ENCODE measurements at places on chromosomes 16 and 17.

DNA sequence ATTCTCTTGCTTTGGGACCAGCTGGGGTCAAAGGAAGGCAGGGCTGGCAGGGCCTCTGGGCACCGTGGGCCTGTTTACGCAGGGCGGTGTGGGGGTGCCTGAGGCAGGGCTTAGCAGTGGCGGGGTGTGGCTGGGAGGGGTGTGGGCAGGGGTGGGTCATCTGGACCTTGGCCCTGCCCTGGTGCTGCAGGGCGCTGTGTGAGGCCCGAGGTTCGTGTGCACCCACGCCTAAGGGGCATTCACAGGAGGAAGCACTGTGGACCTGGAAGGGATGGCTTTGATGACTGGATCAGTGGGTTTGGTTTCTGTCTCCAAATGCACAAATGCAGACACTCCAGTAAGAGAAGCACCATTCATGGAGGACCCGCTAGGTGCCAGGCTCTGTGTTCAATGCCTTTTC lies 37.3 kb downstream of the BCO1 start:
- no peak for DNase-seq

GRCh38 chr17:27985306-27985705 lies 57.2 kb upstream of the NLK start:
- no peak for DNase-seq

GRCh38 chr16:1527836-1528811 lies 5.3 kb upstream of the TMEM204 start:
- no peak for DNase-seq

DNA sequence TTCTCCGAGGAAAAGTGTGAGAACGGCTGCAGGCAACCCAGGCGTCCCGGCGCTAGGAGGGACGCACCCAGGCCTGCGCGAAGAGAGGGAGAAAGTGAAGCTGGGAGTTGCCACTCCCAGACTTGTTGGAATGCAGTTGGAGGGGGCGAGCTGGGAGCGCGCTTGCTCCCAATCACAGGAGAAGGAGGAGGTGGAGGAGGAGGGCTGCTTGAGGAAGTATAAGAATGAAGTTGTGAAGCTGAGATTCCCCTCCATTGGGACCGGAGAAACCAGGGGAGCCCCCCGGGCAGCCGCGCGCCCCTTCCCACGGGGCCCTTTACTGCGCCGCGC lies at the start of gene ERBB2:
Gene ERBB2, plus strand, starts transcription at position 247 of the 330 bp plus-strand sequence. CDS start 175 bp downstream, outside the sequence.
- no peak for DNase-seq

DNA sequence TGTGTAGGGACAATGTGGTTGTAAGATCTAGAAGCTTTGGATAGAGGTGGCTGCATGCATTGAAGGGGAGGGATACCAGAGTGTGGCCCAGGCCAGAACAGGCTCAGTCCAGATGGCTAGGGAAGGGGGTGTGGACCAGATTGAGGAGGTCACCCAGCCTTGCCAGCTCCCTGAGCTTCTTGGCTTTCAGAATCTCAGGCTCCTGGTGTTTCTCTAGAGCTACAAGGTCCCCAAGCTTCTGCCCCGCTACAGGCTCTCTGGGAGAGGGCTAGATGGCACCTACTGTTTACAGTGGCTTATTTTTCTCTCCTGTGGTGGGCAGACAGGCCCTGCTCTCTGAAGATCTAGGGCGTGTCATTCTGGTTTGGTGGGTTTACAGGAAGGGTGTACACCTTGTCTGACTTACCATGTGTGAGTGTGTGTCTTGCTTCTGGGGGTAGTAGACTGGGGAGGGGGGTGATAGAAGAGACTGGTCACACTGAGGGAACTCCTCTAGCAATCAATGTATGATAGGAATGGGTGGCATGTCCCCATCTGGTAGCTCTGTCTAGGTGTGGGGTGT lies 1.1 kb downstream of the RARA start:
- no peak for DNase-seq

DNA sequence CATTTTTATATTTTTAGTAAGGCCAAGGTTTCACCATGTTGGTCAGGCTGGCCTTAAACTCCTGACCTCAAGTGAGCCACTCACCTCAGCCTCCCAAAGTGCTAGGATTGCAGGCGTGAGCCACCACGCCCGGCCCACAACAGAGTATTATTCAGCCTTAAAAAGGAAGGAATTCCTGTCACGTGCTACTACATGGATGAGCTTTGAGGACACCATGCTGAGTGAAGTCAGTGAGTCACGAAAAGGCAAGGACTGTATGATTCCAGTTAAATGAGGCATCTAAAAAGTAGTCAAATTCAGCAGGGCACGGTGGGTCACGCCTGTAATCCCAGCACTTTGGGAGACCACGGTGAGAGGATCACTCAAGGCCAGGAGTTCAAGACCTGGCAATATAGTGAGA lies 9.7 kb downstream of the CSF3 start:
- DNase-seq = no peak

GRCh38 chr17:2058586-2059546 lies 4.0 kb downstream of the HIC1 start:
- DNase-seq = peak; percentile 49

DNA sequence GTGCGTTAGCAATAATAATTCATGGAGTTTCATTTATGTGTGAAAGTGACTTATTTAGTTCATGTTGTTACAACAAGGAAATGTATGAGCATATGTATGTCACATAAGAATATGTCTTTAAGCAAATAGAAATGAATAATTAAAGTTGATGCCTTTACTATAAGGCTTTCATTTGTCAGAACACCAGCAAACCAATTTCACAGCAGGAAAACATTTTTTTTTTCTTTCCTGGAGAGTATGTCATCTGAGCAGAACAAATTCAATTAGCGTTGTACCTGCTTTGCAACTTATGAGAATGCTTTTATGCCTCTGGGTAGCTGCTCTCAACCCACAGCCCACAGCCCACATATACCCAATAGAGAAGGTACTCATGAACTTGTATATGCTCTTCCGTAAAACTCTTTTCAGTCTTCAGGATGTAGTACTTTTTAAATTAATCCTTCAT lies 26.3 kb upstream of the APOH start:
- no peak for DNase-seq

- DNase-seq = no peak
These were observed 102.8 kb downstream of the ADAMTS18 start for GRCh38 chr16:77331802-77332586.

DNA sequence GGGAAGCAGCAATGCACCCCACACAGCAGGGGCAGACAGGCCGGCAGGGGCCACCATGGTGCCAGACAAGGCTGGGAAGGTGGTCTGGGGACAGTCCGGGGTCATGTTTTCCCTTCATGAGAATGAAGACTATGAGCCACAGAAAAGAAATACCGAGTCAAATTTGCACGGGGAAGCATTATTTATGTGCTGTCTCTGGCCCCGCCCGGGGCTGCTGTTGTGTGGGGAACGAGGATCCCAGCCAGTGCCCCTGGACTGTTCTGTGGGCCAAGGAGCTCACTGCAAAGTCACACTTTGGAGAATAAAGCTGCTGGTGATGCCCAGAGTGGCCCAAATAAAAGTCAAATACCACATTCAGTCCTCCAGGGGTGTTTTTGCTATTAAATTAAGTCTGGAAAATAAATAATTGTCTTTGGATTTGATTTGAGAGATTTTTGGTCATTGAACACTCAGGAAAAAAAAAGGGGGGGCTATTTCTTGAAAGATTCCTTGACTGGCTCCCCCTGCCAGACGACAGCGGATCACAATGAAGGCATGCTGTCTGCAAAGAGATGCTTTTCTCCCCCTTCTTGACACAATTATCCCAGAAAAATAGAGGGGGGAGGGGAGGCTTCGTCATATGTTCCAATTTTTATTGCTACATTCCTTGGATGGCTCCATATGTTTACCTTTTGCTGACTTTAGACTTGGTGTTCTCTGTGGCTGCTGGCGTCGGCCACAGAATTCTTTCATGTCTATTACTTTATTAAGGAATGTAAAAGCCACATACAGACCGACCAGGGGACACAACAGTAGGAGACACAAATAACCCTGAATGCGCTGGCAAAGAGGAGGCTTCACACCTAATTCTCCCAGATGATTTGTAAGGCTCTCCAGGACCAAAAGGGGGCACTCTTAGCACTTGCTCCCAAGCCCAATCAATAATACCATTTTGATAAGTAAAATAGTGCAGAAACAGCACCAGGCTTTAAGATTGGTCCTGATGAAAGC lies 27.1 kb upstream of the ANKFN1 start:
- DNase-seq = no peak

DNA sequence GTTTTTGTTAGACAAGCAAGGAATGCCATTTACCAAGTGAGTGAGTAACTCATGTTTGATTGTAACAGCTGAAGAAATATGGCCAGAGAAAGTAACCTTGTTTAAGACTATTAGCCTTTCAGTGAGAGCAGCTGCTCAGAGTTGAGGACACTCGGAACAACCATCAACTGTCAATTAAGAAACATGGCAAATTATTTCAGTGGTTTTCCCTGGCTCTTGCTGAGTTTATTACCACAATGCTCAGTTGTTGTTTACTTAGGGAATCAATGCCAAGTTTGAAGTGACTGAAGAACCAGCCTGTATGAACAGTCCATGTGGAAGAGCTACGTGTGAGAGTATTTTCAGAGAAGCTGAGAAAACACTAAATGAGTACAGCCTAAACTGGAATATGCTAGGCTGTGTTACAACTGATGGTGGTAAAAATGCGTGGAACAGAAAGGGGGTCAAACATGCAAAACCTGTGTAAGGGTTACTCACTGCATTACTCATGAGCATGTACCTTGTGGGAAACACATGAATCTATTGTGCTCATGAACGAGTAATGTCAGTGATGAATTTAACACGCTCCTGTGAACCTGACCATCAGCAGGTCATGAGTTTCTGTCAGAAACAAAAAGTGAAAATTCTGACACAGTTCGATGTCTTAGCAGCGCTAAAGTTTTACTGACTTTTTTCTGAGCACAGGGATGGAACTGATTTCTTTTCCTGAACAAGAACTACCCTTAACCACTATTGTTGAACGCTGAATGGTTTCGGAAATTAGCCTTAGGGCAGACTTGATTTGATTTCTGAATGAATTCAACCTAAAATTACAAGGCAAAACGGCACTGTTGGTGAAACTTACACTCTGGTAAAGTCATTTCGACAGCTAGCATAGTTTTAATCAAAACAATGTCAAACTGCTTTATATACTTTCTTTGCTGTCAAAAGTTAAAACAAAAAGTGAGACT lies 33.5 kb downstream of the GNA13 start:
- DNase-seq = peak; percentile 50

DNA sequence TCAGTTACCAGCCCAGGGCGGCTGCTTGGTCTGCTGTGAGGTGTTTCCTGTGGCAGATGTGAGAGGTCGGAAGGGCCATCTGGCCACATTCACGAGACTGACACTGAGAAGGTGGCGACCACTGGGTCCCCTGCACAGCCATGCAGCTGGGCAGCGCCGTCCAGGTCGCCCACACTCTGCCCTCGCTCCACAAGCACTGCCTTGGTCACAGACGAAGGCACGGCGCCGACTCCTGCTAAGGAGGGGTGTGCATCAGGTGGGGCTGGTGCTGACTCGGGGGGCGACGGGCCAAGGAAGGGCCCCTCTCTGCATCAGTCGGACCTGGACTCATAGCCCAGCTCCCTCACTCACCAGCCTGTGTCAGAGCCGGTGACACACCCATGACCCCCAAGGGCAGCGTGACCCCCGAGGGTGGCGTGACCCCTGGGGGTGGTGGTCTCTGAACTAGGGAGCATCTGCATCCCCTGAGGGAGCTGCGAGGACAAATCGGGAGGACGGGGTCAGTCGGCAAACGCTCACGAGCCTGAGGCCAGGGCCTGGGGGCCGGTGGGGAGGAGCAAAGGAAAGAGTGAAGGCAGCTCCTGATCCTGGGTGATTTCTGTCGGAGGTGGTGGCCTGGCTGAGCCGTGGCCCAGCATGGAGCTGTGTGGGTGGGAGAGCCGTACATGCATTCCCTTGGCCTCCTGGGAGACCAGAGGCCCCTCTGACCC lies 30.4 kb downstream of the NME3 start:
- DNase-seq = no peak

DNA sequence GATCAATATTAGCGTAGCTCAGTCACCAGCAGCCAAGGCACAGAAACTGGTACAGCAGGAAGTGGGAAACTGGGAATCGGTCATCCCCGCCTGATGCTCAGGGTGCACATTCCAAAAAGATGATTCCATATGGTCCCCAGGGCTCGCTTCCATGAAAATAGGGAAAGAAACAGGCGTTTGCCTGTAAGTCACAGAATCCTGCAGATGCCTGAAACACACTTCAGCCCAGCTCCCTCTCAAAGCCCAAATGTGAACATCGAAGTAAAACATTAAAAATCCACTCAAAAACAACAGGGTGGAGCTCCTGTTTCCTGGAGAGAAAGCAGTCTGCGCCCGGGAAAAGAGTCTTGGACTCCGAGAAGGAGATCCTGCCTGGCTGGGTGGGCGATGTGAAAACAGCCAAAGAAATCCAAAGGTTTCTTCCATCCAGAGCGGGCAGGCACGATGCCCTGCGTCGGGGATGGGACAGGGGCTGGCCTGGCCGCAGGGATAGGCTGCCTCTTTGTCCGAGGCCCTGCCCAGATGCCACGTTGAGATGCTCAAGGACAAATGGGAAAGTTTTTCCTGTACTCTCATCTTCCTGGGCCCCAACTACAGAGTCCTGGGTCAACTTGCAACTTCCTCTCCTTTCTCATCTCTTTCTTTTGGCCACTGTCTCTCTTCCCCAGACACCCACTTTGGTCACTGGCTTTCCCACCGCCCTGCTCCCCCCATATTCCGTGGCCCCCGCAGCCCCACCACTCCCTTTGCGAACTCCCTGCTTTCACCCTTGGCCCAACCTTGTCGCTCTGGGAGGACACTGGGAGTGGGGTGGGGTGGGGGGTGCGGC lies 743 bp downstream of the WIPI1 start:
- no peak for DNase-seq

GRCh38 chr17:20218272-20218671 lies 209.1 kb downstream of the SPECC1 start:
- no peak for DNase-seq

DNA sequence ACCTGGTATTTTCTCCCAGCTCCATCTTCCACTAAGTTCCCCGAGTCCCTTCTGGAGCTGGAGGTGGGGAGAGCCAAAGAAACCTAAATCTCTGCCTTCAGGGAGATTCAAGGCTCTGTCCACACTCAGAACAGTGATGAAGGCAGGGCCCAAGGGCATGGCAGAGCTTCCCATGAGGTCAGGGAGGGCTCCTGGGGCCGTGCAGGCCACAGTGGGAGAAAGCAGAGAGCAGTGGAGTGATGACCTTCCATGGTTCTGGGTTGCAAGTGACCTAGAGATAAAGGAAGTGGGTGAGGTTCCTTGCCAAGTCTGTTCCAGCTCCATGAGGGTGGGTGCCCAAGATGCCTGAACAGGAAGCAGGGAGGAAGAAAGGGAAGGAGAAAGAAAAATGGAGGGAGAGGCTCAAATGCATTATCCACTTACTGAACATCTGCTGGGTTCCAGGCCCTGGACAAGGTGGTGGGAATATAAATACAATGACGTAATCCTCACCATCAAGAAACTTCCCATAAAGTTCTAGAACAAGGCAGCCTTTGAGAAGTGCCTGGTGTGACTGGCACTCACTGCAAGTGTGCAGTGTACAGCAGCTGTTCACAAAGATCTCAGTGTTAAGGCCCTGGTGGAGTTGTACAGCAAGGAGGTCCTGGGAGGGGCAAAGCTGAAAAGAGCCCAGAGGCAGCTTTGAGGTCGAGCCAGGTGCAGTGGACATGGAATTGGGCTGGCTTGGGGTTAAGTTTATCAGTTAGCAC lies 13.3 kb downstream of the TBKBP1 start:
- no peak for DNase-seq
